Activated CD8-positive, alpha-beta memory T cell treated with anti-CD3 and anti-CD28 coated beads, Interleukin-2, amount 50 U/mL, for 4 hours (primary cell): ENCODE measurements at places on chromosomes 3 and 15.

DNA sequence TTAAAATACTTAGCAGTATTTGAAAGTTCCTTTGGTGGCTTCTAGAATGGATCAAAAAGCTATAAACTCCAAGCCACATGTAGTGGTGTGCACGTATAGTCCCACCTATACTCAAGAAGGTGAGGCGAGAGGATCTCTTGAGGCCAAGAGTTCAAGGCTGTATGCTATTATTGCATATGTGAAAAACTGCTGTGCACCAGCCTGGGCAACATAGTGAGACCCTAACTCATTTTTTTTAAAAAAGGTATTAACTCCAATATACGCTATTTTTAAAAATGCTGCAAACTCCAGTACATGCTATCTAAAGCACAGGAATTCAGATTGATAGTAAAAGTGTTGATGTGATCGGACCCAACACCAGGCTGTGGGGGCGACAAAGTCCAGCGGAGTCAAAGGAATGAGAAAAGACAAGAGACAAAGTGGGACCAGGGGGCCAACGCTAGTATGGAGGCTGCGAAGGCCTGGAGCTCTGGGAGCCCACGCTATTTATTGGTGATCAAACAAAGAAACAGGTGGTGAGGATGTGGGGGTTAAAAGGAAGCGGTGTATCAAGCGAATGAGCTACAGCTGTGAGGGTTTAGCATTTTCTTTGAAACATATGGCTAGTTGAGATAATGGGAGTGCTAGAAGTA lies 66.6 kb downstream of the ARIH1 start:
- no peak for DNase-seq

DNA sequence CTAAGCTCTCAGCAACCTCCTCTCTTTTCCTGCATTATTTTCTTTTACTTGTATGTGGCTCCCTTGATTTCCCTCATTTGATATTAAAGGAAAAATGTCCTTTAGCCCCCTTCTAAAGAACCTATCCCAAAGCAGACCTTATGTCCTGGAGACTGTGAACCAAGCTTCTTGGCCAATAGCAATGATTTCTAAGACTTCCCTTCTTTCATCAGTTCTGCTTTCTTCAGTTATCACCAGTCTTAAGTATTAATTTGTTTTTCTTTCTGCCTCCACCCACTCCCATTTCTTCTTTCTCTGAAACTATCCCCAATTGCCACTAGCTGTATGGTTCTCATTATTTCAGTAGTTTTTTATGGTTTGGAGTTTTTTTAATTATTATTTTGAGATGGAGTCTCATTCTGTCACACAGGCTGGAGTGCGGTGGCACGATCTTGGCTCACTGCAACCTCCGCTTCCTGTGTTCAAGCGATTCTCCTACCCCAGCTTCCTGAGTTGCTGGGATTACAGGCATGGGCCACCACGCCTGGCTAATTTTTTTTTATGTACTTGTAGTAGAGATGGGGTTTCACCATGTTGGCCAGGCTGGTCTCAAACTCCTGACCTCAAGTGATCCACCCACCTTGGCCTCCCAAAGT lies 12.1 kb downstream of the TMOD3 start:
- DNase-seq: no peak

- DNase-seq: no peak
Measured at GRCh38 chr15:89370120-89370977, 35.7 kb upstream of the POLG start.

DNA sequence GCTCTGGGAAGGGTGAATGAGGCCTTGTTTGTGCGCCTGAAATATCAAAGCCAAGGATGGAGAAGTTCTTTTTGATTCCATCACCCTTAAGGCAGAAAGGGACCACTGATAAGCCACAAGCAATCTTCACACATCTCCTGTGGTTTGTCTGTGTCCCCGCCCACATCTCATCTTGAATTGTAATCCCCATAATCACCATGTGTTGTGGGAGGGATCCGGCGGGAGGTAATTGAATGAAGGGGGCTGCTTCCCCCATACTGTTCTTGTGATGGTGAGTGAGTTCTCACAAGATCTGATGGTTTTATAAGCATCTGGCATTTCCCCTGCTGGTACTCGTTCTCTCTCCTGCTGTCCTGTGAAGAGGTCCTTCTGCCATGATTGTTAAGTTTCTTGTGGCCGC lies 329.6 kb upstream of the RGMA start:
- no peak for DNase-seq

DNA sequence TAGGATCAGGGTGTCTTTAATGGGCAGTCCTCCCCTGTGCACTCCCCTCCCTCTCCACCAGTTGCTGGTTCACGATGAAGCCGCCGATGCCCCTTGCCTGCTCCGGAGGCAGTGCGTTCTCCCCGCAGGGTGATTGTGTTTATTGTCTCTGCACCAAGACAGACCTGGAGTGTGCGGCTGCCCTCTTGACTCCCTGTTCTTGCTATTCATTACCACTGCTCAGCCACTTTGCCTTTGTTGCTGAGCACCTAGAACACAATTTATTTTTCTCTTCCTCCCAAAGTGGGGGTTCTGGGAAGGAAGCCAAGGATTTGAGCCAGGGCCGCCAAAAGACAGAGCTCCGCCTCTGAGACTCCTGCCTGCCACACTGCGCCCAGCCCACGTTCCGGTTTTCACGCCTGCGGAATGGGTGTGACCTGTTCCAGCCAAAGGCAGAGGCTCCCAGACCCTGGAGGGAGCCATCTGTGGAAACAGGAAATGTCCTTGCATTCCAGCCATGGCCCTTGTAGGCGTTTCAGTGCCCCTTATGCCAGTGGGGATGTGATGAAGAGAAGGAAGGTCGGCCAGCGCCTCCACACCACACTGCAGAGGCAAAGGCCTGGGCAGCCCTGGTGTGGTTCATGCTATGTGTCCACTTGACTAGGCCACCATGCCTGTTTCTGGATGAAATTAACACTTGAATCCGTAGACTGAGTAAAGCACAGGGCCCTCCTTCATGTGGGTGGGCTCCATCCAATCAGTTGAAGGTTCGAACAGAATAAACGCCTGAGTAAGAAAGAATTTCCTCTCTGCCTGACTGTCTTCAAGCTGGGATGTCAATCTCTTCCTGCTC lies 85.8 kb downstream of the HMG20A start:
- no peak for DNase-seq

GRCh38 chr3:130839813-130840212 lies 54.1 kb upstream of the ATP2C1 start:
- DNase-seq: no peak

DNA sequence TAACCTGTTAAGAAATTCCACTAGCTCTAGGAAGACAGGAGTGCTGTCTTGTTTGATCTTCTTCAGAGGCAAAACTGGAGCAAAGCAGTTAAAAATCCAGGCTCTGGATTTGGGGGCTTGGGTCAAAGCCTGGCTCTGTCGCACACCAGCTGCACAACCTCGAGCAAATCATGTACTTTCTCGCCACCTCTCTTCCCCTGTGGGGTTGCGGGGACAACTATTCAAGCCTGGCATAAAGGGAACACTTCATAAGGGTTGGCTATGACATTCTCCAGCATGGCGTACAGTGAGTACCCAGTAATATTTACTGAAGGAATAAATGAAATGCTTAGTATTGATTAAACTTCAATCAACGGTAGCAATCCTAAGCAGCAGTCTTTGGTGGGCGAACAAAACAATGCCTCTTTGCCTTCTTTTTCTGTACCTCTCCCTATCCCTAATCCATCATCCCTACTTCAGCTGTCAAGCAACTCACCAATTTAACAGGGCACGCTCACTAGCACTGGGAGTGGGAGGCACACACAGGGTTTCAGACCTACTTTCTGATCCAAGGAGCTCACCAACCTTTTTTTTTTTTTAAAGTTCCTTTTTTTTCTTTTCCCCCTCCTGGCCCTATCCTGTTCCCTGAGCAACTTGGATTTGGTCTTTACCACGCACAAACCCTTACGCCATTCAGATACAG lies 33.0 kb downstream of the GNB5 start:
- no peak for DNase-seq

- no peak for DNase-seq
Measured at GRCh38 chr3:57078344-57078634, 17.8 kb downstream of the SPATA12 start.

DNA sequence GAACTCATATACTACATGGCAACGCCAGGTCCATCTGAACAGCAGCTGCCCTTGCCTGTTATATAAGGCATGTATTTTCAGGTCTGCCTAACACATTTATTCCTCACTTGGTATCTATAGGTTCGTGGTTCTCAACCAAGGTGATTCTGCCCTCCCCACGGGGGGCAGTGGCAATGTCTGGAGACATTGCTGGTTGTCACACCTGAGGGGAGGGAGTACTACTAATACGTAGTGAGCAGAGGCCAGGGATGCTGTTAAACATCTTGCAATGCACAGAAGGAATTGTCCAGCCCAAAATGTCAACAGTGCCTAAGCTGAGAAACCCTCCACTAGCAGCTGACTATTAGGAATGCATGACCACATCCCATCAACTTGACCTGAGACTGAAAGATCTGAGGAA lies 32.6 kb downstream of the ADAMTS9 start:
- DNase-seq: no peak

GRCh38 chr15:68283401-68283800 lies 5.9 kb downstream of the FEM1B start:
- no peak for DNase-seq

DNA sequence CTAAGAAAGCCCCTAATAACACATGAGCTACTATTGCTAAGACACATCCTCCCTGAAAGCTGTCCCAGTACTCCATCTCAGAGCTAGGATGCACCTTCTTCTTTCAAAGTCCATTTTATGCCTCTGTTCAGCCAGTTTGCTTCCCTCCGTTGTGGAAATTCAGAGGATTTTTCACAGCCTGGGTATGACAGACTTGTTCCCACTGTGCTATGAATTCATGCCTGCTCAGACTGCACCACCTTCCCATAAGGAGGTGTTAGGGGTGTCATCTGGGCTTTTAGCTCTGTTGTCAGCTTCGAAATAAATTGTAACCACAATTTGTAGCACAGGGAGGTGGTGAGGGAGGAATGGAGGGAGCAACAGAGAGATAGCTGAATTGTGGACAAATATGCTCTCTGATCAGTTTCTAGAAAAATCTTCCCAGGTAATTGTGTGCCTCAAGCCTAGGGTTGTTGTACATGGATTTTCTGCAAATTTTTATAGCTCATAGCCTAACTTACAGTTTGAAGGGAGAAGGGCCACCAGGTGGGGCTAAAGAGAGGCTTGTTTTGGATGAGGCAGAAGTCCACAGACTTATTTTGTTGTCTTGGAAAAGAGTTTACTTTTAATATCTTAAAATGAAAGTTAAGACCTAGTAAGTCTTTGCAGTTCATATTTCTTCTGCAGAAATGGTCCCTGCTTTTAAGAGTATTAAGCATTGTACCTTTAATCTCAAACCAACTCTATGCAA lies 462.0 kb downstream of the PDCD6IP start:
- no peak for DNase-seq

- no peak for DNase-seq
Measured at GRCh38 chr15:67127965-67128364, 62.6 kb downstream of the SMAD3 start.

GRCh38 chr3:124621498-124621897 lies 108.8 kb upstream of the UMPS start:
- DNase-seq: no peak

DNA sequence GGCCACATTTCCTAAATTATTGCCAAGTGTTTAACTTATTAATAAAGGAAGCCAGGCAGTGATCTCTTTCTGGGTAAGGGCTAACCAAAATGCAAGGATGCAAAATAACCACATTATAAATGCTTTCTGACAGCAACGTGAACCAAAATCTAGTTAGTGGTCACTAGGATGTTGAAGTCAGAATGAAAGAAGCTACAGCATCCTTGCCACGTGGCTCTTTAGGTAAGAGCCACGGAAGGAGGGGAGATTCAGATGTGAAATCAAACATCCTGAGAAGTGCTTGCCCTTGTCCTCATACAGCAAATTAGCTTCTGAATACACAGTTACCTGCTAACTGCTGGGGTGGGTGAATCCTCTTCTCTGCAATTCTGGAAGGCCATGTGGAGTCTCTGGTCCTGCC lies 246.2 kb downstream of the FEZF2 start:
- DNase-seq: no peak

DNA sequence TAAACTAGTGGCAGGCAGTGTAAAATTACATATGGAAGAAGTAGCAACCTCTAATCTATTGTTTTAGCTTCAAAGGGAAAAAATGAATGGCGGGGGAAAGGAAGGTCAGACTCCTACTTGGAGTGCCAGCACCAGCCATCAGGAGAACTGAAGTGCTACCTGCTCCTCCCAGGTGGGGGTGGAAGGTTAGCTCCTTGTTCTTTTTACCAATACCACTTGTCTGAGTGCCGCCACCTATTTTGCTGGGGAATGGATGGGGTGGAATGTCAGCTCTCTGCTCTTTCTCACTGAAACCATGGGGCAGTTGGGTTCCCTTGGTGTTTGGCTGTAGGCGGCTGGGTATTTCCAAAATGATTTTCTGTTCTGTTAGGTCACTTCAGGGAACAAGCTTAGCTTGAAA lies 428.7 kb upstream of the EPHA3 start:
- DNase-seq: no peak

DNA sequence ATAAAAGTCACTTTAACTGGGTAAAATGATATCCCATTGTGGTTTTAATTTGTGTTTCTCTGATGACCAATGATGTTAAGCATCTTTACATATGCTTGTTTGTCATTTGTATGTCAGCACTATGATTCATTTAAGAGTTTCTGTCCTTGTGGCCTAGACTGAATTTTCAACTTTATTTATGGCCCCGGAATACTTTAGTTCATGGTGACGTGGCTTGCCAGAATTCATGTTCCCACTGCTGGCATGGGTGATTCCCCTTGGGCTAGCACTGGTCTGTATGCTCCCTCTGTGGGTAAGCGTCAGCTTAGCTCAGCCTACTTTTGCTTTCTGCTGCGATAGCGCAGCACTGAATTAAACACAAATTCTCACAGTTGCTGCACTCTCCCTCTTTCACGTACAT lies 436.3 kb upstream of the SGO1 start:
- no peak for DNase-seq

- DNase-seq: no peak
Measured at GRCh38 chr3:58531555-58531954, 5.4 kb downstream of the ACOX2 start.

- DNase-seq: no peak
Measured at GRCh38 chr3:155581579-155581978, 163.3 kb downstream of the PLCH1 start.

DNA sequence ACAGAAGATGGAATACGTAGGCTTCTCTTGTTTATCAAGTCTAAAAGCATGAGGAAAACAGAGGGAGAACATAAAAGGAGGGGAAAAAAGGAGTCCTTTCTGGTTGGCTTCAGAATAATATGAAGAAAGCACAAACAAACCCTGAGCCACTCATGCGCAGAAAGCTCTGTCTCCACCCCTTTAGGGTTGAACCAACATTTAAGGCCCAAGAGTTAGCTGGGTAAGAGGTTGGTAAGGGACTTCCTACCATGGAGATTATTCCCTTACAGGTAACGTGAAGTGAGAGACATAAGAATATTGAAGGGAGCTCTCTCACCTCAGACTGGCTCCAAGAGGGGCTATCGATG lies 145.3 kb downstream of the RORA start:
- no peak for DNase-seq

DNA sequence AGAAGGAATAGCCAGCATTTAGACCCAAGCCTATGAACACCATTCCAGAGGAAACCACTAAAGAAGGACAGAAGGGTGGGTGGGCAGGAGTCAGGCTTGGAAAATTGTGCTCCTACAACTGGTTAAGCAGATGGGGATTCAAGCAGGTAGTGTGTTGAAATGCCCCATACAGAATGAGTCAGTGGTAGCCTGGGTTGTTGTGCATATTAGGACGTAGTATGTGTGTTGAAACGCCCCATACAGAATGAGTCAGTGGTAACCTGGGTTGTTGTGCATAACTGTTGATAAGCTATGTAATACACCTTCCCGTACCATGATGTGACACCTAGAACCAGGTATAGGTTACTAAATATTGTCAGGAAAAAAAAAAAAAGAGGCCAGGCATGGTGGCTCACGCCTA lies 34.0 kb downstream of the MINDY4B start:
- DNase-seq: no peak

GRCh38 chr3:169755488-169755887 lies 9.4 kb downstream of the TERC start:
- no peak for DNase-seq
